Activated naive CD4-positive, alpha-beta T cell treated with anti-CD3 and anti-CD28 coated beads for 36 hours (primary cell): ENCODE measurements at places on chromosomes 13 and 19.

DNA sequence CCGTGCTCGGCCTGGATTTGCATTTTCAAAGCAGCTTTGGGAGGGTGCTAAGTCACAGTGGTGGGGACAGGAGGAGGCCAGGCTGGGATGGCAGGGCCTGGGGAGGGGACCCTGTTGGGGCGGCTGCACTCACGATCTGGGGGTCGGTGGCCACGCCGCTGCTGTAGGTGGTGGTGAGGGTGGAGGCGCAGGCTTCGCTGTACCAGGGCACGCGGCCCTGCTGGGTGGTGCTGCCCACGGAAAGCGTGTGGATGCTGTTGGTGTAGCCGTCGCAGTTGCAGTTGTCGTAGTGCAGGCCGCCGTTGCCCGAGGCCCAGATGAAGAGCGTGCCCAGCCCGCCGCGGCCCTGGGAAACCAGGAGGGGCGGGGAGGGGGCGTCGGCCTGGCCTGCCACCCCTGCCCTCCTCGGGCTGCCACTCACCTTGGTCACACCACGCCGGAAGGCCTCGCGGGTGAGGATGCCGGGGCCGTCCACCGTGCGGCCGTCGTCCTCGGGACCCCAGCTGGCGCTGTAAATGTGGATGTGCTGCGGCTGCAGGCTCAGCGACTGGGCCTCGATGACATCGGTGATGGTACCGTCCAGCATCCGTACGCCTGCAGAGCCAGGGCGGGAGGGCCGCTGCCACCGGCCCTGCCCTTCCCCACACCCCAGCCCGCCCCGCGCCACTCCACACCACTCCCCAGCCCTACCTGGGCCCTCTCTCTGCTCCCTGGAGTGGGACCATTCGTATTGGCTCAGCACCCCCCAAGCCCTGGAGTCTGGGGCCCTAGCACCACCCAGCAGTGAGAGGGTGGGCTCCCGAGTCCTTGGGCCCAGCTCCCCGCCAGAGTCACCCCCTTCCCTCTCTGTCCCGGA, 3.2 kb downstream of the PCSK4 start:
- DNase-seq, result no peak

DNA sequence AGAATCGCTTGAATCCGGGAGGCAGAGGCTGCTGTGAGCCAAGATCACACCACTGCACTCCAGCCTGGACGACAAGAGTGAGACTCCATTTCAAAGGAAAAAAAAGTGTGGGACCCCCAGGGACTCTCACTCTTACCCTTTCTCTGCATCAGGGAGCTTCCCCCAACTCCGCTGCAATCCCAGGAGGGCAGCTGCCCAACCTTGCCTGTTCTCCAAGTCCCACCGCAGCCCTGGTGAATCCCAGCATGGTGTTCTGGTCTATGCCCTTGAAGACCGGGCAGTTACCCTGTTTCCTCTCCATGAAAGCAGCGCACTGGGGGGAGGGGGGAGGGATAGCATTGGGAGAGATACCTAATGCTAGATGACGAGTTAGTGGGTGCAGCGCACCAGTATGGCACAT, 35.7 kb upstream of the DPRX start:
- DNase-seq, result no peak

GRCh38 chr13:51222686-51223559, 725 bp downstream of the FAM124A start:
- no peak for DNase-seq

- DNase-seq, result no peak
These were observed 4.4 kb upstream of the FCER2 start for GRCh38 chr19:7706188-7706954.

DNA sequence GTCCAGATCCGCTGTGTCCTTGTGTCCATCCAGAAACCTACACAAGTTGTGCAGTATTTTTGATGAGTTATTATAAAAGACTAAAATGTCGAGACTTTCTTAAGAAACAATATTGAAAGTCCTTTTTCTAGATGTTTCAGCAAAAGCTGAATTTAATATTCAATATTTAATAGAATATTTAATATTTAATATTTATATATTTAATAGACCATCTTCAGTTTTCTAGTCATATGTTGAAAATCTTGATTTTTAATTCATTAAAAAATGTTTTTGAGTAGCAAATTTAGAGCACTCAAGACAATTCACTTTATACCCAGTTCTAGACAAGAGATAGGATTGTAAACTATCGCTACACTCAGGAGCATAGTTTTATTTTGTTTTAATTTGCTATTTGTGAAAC, 447.8 kb downstream of the SLITRK5 start:
- DNase-seq, result no peak

DNA sequence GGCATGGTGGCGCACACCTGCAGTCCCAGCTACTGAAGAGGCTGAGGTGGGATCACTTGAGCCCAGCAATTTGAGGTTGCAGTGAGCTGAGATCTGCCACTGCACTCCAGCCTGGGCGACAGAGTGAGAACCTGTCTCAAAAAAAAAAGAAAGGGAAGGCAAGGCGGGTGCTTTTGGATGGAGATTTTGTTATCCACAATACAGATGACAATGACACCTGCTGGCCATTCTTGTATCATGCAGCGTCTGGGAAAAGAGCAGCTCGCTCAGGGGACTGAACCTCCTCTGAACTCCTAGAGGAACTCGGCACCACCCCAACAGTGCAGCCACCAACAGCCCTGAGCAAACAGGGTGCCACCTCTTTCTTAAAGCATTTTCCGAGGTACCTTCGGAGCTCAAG, 22.8 kb downstream of the HAUS8 start:
- peak; percentile 45 for DNase-seq
